ENCODE measurements at places on chromosomes 4 and X.
A peak's percentile ranks its signal among the peaks of the same experiment; 100 is the strongest.

DNA sequence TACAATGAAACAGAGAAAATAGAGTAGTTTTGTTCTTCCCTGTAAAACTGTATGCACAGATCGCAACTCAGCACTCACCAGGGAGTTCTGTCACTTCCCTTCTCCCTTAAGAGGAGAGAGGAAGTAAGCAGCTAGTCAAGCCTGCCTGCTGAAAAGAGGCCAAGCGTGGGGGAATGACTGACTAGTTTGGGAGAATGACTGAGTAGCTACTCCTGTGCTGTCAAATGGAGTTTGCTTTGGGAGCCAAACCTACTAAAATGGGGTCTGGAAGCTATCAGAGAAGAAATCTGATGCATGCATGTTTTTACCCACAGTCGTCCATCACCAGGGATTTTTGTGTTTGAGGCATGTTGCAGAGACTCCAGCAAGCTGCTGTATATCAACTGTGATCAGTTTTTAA, 54.6 kb upstream of the LHFPL1 start:
- DNase-seq: no peak

DNA sequence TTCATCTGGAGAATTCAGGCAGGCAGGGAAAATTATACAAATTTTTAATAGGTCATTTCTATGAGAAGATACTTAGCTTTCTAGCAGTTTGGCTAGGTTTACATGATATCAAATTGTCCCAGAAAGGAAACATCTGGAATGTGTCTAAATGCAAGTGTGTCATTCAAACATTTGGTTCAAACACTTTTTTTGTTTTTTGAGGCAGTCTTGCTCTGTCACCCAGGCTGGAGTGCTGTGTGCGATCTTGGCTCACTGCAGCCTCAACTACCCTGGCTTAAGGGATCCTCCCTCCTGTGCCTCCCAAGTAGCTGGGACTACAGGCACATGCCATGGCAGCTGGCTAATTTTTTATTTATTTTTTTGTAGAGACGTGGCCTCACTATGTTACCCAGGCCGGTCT, 31.6 kb downstream of the SPARCL1 start:
- DNase-seq: no peak

DNA sequence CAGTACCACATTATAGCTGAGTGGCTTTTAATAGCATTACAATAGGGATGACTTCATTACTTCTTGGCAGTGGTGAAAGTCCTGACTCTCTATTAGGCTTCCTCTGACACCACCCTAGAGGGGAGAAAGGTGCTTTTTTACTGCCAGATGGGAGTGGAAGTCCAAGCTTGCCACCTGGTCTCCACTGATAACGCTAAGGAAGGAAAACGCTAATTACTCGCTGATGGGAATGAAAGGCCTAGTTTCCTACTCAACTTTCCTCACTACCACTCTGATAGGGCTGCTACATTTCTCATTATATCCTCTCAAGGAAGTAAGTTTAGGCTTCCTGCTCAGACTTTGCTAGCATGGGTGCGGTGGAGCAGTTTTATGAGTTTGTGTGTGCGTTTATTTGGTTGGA, 62.3 kb upstream of the PAGE3 start:
- no peak for DNase-seq

DNA sequence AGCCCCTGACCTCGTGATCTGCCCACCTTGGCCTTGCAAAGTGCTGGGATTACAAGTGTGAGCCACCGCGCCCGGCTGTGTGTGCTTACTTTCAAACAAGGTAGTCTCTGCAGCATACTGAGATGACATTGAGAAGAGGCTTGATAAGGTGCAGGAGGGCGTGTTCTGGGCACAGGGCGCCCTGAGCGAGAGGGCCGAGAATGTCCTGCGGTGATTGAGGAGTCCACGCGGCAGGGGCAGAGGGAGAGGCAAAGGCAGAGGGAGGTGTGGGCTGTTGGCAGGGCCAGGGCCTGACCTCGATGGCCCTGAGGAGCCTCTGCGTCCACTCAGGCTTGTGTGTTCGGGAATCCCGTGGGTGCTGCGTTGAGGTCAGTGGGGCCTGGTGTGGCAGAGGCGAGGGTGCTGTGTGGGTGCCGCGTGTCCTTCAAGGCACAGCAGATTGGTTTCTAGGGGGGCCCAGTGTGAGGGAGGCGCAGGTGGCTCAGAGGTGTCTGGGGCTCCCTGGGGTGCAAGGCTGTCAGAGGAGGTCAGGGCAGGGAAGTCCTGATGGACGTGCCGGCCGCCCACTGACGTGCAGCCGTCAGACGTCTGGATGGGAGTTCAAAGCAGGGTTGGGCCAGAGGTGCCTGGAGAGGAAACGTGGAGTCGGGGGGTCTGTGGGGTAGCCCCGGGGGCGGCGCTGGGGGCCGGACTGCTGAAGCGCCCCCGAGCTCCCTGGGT, 12.1 kb downstream of the PCGF3 start:
- DNase-seq: no peak

GRCh38 chr4:185079271-185079905, 61.1 kb downstream of the HELT start:
- DNase-seq: no peak

GRCh38 chrX:44012484-44013096, 39.4 kb upstream of the NDP start:
- DNase-seq: no peak

GRCh38 chr4:119002476-119002875, 113.8 kb downstream of the SYNPO2 start:
- DNase-seq: no peak

DNA sequence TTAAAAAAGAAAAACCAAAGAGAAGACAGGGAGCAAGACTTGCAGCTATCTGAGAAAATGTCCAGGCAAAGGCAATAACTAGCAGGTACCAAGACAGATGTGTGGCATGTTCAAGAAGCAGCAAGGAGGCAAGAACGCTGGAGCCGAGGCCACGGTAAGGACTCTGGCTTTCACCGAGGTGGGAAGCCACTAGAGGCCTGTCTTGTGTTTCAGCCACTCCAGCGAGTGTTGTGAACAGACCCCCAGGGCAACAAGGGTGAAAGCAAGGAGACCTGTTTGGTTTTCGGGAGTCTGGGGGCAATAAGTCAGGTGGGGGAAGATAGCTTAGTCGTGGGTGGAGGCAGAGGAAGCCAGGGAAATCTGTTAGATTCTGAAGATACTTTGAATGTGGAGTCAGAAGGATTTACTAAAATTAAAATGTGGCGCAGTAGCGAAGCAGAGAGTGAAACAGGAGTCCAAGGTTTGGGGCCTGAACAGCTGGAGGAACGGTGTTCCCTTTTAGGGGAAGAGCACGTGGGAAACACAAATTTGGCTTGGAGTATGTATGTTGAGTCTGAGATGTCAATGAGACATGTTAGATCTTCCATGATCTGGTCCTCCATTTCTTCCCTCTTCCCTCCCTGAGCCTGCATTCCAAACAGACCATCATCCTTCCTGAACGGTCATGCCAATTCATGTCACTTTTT, 3.1 kb downstream of the WDR1 start:
- no peak for DNase-seq

DNA sequence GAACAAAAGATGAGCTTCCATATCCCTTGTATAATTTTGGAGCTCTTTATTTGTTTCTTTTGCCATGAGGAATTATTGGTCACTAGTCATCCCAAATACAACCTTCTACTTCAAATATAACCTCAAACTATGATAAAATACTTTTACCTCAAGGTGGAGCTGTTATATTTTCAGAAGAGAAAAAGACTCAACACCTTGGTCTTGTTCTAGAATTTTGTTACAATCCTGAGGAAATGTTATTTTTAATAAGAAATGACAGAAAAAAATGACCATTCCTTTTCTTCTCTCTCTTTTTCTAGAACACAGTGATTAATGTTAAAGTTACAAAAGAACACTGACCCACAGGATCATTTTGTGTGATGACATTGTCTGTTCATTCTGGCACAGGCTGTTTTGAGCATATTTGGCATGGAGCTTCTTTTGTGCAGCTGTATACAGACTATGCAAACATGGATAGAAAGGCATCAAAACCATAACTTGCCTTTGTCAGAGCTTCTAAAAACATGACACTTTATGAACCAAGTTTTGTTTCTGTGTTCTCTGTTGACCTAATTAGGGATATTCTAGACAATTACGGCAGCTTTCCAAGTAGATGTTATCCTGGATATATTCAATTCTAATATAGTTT, 159.6 kb upstream of the CTSO start:
- DNase-seq: peak; percentile 30

GRCh38 chr4:2080429-2081300, 21.5 kb downstream of the NAT8L start:
- no peak for DNase-seq

- peak; percentile 55 for DNase-seq
These were observed 30.6 kb downstream of the LONRF3 start for GRCh38 chrX:119004920-119005524.

DNA sequence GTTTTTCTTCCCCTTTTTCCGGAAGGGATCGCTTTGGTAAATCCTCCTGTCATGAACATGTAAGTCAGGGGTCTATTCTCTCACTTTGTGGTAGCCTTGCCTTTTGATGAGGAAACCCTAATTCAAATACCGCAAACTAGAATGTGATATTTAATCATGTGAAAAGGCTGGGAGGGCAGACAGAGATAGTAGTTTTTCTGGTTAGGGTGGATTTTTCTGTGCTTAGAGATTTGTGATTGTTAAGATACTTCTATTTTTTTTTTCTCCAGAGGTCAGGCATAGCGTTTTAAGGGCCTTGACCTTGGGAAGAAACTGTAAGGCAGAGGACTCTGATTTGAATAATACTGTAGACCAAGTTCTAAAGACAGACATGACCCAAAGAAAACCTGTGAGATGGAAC, 41.8 kb upstream of the PACRGL start:
- no peak for DNase-seq
